ENCODE measurements at places on chromosomes 7 and 10.
A peak's percentile ranks its signal among the peaks of the same experiment; 100 is the strongest.

DNA sequence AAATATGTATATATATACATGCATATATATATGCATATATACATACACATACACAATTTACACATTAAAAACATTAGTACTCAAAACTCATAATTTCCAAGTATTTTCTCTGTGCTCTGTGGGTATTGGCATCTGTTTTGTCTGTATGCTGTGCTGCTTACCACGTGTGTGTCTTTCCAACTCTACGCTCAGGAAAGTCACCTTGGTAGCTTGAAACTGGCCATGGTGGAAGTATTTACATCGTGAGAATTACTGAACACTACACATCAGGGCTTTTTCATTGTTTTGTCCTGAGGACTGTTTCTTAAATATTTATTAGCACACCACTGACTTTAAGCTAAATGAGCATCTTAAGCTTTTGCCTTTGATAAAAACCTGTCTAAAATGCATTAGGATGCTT lies 79.6 kb downstream of the CREM start:
- DNase-seq = no peak

GRCh38 chr10:114174695-114175188 lies 739 bp upstream of the CCDC186 start:
- DNase-seq = peak; percentile 59

DNA sequence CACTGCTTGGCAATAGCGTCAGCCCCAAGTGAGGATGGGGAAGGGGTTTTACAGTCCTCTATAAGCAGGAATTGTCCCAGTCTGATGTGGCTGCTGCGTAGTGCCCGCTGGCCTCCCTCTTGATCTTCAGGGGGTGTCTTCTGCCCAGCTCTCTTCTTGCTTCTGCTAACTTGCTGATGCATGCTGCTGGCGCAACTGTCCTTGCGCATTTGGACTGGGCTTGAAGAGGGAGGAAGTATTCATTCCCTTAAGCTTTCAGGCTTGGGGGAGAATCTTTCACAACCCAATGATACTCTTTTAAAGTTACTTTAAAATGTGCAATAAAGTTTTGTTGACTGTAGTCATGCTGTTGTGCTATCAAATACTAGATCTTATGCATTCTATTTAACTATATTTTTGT lies 10.3 kb downstream of the GALNT11 start:
- no peak for DNase-seq

- DNase-seq = peak; percentile 89
Measured at GRCh38 chr7:4791738-4792536, 16.5 kb downstream of the AP5Z1 start.

- no peak for DNase-seq
Measured at GRCh38 chr10:22682237-22683139, 31.9 kb downstream of the PIP4K2A start.
